Stimulated activated CD4-positive, alpha-beta T cell treated with anti-CD3 and anti-CD28 coated beads, TNF-alpha, amount 100 ng/mL, for 1 hour (primary cell): ENCODE measurements at places on chromosomes 12 and 14.

- DNase-seq = no peak
Observed at GRCh38 chr12:131253376-131254026, 299.8 kb downstream of the ADGRD1 start.

DNA sequence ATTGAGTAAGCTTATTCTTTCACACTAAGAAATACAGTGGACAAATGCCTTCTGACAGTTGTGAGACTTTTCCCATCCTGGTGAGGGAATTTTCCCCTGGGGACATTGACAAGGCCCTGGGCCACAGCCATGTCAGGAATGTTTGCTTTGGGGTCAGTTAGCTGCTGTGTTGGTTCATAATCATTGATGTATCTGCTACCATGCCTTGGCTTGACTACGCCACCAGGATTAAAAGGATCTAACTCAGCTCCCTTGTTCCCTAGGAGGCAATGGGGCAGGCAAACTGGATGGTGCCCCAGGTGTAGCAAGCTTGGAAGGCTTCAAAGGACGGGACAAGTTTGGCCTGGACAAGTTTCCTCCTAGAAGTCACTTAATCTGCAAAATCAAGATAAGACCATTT, 3.1 kb upstream of the CCDC88C start:
- DNase-seq = no peak

GRCh38 chr12:64714551-64714968, 44.6 kb downstream of the GNS start:
- DNase-seq = no peak

DNA sequence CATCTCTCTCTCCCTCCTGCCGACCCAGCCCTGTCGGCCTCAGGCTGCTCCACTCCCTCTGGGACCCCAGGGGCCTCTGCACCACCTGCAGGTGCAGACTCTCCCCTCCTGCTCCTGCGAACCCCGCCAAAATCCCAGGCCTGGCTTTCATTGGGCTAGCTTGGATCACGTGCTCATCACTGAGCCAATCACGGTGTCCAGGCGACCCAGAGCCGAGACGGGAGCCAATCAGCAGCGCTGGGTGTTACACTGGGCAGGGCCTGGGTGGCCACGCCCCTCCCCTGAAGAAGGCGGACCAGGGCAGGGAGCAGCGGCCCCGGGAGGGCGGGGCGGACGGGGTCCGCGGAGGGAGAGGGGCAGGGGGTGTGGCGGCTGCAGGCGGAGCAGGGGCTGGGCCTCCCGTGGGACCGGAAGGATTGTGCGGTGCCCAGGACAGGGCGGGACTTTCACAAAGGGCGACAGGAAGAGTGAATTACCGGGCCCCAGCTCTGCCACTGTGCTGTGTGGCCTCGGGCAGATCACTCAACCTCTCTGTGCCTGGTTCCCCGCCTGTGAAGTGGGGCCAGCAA, 66.6 kb upstream of the FBRSL1 start:
- DNase-seq = no peak

DNA sequence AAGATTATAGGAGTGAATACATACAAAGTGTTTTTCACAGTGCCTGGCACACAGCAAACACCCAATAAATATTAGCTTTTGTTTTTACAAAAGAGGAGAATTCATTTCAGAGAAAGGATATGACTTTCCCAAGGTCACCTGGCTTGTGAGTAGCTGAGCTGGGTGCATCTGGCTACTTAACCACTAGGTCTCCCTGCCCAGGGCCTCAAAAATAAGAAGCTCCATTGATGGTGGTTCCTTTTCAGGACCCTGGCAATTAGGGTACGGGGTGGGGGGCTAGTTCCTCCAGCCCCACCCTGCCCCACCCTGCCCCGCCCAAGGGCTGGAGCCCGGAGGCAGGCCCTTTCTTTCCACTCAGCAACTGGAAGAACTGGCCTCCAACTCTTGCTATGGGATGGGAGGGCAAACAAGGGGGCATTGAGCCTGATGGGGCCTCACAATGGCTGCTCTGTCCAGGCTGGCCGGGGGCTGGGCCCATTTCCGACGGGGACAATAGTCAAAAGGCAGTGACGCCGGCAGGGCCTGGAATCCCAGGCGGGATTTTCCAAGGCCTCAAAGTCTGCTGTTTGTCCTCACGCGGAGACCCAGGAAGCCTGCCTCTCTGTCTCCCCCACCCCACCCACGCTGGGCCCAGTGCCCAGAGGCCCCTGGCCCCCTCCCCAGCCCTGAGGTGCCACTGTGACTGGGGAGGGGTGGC, 8.2 kb upstream of the ATG101 start:
- DNase-seq = no peak

GRCh38 chr14:87916103-87916885, 76.7 kb downstream of the GALC start:
- no peak for DNase-seq

GRCh38 chr14:46091819-46092218, 559.8 kb downstream of the RPL10L start:
- DNase-seq = no peak

- no peak for DNase-seq
Observed at GRCh38 chr12:69904777-69905176, 79.8 kb downstream of the MYRFL start.

- no peak for DNase-seq
Observed at GRCh38 chr12:45930369-45930768, 60.0 kb downstream of the SCAF11 start.

DNA sequence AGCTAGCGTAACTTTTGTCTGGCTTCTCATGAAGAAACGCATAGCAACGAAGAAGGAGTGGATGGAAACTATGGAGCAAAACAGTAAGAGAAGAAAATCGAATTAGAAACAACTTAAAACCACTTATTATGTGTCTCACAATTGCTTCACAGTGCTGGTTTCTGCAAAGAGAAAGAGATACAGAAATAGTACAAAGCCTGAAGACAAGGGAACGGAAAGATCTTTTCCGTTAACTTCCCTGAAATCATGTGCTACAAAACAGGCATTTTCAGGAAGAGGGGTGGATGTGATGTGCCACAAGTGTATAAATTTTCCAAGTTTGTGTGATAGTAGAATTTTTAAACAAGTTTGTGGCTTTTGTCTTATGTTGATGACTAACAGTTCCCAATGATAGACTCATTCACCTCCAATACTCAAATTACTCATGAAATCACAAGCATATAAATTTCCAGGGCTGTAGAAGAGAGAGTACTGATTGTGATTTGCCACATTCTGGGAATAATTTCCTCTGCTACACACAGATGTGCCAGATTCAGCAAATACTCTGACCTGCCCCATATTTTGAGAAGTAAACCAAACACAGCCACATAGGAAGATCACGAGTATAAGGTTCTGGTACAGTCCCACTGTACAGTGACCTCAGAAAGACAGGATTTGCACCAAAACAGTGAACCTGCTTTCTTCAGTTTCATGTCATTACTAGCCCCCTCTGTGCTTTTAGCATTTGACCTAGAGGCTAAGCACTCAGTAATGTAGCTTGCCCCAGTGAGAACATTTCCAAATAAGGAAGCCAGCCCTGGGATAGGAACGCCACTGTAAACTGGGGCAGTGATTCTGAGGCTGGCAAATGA, 41.4 kb upstream of the PPFIA2 start:
- DNase-seq = no peak

- DNase-seq = no peak
Observed at GRCh38 chr12:8154526-8154925, 2.3 kb upstream of the ZNF705A start.

DNA sequence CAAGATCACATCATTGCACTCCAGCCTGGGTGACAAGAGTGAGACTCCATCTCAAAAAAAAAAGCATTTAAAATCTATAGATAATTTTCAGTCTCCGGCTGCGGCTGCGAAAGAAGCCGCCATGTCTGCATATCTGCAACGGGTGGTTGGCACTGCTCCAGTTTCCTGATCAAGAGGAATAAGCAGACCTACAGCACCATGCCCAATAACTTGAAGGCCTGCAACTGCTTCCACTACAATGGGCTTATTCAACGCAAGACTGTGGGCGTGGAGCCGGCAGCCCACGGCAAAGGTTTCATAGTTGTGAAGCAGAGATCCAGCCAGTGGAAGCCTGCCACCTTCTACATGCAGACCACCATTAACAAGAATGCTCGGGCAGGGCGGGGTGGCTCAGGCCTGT, 30.6 kb upstream of the EID3 start:
- DNase-seq = no peak

DNA sequence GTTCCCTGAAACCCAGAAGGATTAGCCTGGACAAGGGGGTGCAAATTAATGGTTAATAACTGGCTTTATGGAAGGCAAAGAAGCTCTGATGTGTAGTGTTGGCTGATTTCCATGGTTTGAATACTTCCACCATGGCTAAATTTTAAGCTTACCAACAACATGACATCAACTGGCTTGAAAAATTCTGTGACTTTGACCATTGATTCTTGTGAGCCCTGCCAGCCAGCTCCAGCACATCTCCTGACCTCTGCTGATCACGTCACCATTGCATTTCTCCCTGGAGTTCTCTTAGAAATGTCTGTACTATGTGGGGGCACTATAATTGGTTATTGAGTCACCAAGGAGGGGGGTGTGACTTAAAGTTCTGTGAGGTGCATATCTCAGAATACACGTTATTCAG, 171.2 kb downstream of the MYRFL start:
- DNase-seq = no peak

DNA sequence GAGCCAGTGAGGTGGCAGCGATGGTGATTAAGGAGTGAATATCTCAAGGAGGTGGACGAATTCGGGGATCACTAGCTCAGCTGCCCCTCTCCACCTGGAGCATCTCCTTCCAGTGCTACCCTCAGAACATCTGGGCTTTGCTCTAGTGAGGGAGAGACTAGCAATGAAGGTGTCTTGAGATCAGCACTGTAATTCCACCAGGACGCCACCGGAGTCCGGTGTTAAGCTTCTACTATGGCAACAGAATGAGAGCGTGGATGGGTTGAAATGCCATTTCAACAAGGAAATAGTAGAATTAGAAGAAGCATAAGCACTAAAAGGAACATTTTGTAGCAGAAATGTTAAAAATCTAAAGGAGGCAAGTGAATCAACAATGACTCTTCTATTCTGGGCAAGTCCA, 61.1 kb downstream of the NTF3 start:
- no peak for DNase-seq

DNA sequence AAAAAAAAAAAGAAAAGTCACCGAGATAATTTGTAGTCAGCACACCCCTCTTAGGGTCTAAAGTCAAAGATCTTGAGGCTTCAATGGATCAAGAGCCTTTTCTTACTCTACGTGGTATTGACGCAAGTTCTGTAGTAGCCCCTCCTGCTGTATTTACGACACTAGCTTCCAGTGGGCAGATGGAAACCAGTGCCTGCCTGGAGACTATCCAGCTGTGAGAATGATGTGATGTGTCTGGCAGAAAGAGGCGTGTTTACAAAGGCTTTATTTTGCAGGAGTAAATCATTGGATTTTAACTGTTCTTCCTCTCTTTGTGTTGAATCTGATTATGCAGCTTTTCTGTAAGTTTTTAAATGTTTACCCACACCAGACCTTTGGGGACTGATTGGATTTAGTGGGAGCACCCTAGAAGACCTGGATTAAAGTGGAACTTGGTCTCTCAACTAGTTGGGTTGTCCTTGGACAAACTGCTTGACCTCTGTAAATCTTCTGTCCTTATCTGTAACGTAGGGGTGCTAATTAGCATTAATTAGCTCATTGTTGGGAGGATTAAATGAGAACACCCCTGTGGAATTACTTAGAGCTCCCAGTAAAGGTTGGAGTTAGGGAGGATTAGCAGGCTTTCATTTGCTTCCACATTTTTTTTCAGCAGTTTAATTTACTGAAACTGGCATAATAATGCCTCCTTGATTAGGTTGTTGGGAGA, 72.4 kb downstream of the RASSF3 start:
- no peak for DNase-seq

DNA sequence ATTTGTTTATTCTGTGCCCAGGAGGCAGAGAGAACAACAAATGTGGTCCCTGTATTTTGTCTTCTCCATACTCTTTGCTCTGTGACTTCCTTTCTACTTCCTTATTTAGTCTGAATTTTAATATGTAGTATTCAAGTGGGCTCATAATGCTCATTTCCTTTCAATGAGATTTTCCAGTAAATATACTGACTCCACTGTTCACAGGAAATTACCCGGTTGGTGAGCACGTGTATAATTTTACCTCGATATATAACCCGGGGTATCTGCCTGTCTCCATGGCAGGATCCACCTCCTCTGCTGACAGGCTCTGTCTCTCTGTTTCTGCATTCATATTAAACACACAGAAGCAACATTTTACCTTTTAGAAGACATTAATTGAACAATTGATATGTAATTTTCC, 166.0 kb downstream of the SLC38A4 start:
- DNase-seq = no peak

DNA sequence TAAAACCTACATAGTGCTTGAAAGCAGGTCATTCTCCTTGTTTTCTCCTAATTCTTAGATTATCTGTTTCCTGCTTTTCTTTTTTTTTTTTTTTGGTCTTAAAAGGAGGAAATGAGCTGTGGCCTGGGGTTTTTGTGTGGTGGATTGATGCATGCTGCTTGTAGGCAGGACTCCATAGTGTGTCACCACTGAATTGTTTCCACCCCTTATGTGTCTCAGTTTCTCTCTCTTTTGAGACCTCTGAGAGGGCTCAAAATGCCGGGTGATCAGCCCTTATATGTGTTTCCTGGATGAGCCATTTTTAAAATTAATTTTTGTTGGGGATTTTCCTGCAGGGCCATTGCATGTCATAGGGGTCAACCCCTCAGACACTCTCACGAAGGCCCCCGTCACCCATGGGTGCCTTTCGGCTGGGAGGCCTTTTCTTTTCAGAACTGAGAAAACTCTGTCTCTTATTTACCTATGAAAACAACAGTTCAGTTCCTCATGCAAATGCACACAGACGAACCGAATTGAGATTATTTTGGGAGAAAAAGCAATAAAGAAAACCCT, 32.0 kb upstream of the LRRK2 start:
- DNase-seq = no peak

DNA sequence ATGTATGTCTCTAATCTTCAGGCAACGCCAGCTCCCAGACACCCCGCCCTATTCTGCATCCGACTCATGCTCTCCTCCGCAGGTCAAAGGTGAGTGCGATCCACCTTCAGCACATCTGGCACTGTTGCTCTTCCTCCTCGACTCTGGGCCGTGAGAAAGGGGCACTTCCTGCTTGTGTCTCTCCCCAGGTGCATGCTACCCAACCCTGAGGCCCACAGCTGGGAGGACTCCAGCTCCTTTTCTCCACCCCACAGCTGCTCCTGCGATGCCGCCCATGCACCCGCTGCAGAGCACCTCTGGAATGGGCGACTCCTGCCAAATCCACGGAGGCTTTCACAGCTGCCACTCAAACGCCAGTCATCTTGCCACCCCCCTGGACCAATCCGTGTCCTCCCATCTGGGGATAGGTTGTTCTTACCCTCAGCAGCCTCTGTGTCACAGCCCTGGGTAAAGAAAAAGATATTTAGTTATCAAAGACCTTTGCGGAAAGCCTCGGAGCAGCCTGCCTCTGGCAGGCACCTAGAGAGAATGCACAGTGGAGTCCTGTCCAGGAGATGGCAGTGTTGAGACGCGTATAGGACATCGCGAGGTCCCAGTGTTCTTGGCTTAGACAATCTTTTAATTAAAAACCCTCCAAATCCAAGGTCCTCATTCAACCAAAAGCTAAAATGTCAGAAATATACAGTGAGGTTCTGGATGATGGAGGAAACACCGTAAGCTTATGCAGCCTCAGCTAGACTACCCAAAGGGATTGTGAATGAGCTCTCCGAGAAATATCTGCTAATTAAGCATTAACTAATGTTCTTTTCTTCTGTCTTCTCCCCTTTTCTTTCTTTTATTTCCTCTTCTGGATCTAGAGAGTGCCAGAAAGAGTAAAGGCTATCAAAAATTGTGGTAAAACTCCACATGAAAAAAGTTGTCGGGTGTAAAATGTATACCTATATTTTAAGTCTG, 54.3 kb downstream of the MYRFL start:
- DNase-seq = peak; percentile 38

- no peak for DNase-seq
Observed at GRCh38 chr14:21322716-21323115, 42.8 kb downstream of the RPGRIP1 start.

- no peak for DNase-seq
Observed at GRCh38 chr12:124679533-124680371, 112.3 kb upstream of the NCOR2 start.
